T47D (cell line): ENCODE measurements at places on chromosomes 13 and 19.

GRCh38 chr13:23723471-23723870 lies 153.3 kb downstream of the TNFRSF19 start:
- no peak for DNase-seq

DNA sequence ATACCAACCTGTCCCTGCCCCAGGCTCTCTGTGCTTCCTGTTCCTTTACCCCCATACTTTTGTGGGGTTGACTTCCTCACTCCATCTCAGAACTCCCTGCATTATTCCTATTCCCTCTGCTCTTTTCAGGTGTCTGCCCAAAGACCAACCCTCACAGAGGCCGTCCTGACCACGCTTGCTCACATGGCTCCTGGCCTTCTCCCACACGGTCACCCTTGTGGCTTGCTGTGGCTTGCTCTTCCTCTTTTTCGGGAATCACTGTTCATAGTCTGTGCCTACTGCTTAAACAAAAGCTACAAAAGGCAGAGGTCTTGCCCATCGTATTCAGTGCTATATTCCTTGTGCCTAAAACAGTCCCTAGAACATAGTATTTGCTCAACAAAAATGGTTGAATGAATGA lies 25.2 kb upstream of the ARGLU1 start:
- no peak for DNase-seq

GRCh38 chr13:35763782-35764123 lies 287.3 kb upstream of the MAB21L1 start:
- no peak for DNase-seq

GRCh38 chr13:43830497-43830881 lies 43.7 kb upstream of the ENOX1 start:
- DNase-seq, result no peak

DNA sequence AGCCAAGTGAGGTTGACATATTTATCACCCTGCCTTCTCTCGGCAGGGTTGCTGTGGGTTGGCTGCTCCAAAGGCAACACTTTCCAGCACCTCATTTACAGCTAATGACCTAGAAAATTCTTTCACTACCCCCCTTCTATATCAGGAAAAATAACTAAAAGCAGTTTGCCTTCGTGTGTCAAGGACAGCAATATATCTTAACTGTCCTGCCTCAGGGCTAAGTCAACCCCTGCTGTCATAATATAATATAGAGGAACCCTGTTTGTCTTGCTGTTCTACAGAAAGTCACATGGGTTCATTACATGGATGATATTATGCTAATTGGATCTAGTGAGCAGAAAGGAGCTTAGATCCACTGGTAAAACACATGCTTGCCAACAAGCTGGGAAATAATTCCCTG lies 28.1 kb upstream of the USP12 start:
- no peak for DNase-seq

DNA sequence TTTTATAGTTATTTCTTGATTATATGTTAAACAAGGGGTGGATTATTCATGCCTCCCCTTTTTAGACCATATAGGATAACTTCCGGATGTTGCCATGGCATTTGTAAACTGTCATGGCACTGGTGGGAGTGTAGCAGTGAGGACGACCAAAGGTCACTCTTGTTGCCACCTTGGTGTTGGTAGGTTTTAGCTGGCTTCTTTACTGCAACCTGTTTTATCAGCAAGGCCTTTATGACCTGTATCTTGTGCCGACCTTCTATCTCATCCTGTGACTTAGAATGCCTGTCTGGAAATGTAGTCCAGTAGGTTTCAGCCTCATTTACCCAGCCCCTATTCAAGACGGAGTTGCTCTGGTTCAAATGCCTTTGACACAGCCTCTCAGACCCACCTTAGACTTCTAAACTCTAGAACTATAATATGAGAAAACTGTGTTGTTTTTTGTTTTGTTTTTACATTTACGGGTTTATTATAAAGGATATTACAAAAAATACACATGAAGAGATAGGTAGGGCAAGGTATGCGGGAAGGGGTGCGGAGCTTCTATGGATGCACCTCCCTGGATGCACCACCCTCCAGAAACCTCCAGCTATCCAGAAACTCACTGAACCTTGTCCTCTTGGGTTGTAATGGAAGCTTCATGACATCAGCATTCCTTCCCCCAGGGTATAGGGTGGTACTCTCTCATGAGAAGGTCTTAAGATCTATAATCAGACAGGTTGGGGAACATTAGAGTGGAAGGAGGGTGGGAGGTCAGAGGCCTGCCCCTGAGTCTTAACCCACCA lies 15.8 kb upstream of the SPRYD7 start:
- no peak for DNase-seq

GRCh38 chr19:51433043-51433442 lies 15.6 kb upstream of the SIGLEC10 start:
- DNase-seq, result no peak

GRCh38 chr13:42964761-42965161 lies 27.3 kb downstream of the EPSTI1 start:
- DNase-seq, result no peak

DNA sequence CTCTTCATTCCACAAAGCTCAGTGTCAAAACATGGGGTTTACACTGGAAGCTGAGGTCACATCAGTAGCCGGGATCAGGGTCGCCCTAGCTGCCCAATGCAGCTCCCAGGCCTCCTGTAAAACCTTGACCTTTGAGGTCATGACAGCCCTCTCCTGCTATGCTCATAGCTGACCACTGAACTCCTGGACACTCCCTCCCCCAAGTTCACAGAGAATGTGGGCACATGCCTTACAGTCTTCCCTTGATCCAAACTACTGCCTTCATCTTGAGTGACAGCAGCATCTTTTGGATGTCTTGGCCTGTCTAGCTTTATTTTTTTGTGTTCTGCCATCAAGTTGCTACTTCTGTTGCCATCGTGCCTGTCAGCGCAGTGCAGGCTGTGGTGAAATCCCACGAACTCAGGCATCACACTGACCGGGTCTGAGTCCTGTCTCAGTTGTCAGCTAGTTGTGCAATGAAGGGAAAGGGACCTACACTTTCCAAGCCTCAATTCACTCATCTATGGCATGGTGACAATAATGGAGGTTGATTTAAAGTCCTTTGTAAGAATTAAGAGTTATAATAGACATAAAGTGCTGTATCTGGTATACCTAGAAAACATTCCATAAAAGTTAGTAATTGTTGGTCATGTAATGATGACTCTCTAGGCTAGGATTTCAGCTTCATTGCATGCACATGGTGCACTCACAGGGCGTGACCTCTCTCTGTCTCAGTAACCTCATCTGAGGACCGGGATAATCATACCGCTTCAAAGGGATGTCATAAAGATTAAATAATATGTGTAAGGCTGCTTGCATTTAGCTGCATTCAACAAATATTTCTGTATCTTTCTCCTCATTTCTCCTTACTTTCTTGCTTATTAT lies 16.4 kb upstream of the ALOX5AP start:
- DNase-seq, result no peak

DNA sequence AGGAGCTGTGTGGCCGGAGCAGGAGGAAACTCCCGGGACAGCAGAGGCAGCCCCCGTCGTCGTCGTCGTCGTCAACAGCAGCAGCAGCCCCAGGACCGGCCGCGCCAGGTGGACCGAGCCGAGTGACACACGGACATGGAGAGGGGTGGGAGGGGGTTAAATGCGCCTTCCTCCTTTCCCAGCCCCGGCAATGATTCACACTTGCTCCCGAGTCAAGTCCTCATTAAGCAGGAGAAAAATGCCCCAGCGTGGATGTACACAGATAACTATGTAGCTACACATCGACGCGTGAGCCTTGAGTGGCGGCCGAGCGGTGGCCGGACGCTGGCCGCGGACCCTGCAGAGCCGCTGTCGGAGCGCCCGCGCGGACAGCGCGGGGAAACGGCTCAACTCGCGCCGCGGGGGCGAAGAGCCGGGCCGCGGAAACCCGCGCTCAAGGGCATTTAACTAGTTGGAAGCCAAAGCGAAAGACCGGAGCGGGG lies 645 bp downstream of the UBL3 start:
- peak; percentile 54 for DNase-seq

DNA sequence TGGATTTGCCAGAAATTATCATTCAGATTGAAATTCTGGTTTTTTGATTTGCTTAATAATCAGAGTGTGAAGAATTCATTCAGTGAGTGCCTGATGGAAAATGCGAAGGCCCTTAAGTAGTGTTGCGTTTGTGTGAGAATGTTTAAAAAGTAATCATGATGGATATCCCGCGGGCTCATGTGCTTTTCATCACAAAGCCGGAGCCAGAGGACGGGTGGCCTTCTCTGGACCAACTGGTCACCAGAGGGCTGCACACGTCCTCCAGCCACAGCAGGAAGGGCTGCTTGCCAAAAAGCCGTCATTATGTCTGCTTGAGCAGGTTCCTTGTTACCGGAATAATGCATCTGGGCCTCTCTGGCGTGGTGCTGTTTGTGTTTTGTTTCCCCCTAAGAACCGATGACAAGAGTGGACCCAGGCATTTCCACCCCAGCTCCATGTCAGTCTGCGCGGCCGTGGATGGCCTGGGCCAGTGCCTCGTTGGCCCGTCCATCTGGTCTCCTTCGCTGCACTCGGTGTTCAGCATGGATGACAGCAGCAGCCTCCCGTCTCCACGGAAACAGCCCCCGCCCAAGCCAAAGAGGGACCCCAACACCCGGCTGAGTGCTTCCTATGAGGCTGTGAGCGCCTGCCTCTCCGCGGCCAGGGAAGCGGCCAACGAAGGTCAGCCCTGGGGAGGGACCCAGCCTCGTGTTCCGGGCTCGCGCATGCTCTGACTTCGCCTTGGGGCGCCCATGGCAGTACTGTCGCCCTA lies 497.7 kb downstream of the MYO16 start:
- no peak for DNase-seq

DNA sequence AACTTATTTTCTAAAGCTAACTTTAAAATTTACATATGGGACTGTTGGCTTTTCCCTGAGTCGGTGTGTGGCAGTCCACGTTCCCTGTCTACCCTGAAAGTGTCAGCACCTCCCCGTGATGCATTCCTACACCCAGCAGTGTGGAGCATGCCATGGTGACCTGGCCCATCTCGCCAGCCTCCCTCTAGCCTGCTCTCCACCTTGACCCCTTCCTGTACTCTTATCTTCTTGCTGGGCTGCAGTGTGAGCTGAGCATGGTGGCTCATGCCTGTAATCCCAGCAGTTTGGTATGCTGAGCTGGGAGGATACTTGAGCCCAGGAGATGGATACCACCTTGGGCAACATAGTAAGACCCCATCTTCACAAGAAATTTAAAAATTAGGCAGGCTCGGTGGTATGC lies 25.4 kb downstream of the MICOS13 start:
- no peak for DNase-seq

- DNase-seq, result no peak
Measured at GRCh38 chr13:26300140-26300539, 46.2 kb downstream of the CDK8 start.

GRCh38 chr13:80276371-80277289 lies 64.3 kb downstream of the SPRY2 start:
- DNase-seq, result no peak

- no peak for DNase-seq
Measured at GRCh38 chr19:35693422-35693821, 10.9 kb upstream of the ZBTB32 start.

- peak; percentile 84 for DNase-seq
Measured at GRCh38 chr19:50325310-50326100, 3.7 kb downstream of the KCNC3 start.

- peak; percentile 37 for DNase-seq
Measured at GRCh38 chr19:12052091-12052496, 667 bp downstream of the ZNF878 start.

GRCh38 chr13:50613356-50613831 lies 230.1 kb downstream of the DLEU7 start:
- no peak for DNase-seq

GRCh38 chr19:38898788-38899446 lies 501 bp downstream of the SIRT2 start:
- no peak for DNase-seq

DNA sequence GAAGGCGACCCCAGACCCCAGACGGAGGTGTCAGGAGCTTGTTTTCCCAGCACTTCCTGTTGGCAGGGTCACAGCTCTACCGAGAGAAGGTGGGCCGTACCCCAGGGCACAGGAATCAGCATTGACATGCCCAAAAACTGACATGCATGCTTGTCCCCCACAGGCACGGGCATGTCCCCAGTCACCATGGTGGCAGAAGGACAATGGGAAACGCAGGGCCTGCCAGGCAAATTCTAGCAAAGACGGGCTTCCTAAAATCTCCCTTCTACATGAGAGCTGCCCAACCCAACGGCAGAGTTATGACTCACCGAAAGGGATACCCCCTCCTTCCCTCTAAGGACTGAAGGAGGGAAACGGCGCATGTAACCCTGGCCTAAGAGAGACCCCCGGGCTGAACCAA lies 18.5 kb downstream of the TSHZ3 start:
- no peak for DNase-seq

GRCh38 chr19:18298601-18299000 lies 17.2 kb upstream of the JUND start:
- DNase-seq, result no peak

- no peak for DNase-seq
Measured at GRCh38 chr13:31009166-31009565, 76.7 kb downstream of the TEX26 start.

GRCh38 chr19:4318460-4318859 lies 14.1 kb downstream of the FSD1 start:
- DNase-seq, result no peak
